ENCODE measurements at places on chromosomes 6 and 20.

- DNase-seq, result no peak
Measured at GRCh38 chr6:35044761-35045421, 96.2 kb downstream of the TCP11 start.

DNA sequence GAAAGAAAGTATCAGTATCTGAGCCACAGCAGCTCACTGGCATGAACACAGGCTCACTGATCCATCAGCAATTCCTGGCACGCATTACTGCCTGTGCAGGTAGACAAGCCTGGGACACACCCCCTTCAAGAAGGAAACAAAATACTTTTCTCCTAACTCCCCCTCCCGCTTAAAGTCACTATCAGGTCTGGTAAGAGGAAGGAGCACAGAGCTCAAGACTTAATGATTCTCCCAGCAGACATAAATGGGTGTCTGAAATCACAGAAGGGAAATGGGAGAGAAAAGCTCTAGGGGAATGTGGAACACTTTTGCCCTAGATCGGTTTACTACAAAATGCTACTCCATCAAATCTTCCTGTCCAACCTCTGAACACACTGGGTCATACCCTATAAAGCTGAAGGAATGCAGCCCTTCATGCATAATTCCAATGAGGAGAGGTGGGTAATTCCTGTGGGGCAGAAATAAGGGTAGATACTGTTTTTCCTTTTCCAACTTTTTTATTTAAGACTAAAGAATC lies at the start of gene ADGRF1:
Gene ADGRF1, minus strand, starts transcription at position 58 of the 517 bp plus-strand sequence. CDS start 13,271 bp downstream, outside the sequence.
- DNase-seq, result no peak

DNA sequence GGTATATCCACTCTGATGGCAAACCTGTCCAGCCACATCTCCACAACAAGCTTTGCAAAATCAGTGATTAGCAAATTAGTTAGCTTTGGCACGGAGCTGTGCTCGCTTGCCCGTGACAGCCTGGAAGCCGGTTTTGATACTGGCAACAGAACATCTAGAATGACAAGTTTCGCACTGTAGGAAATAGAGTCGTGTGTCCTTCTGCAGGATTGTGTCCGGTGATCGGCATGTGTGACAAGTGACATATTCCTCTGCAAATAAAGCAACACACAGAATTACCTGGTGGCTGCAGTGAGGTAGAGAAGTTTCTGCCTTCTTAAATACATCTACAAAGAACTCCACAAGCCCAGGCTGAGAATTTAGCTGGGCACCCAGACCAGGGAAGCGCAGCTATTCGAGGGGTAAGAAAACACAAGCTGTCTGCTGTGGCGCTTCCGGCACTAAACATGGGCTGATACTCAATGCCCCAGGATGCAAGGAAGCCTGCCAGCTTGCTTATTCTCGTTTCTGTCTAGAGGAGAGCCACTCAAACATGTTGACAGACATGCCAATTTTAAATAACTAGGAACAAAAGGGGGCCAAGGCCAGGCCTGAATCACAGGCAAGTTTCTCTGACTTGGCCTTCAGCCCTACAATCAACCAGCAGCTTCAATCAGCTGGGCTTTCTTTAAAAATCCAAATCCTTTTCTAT lies 22.2 kb downstream of the EIF2S2 start:
- no peak for DNase-seq

- DNase-seq, result no peak
Measured at GRCh38 chr20:59864726-59865125, 68.7 kb downstream of the SYCP2 start.

- no peak for DNase-seq
Measured at GRCh38 chr20:36779656-36780025, 6.1 kb upstream of the DSN1 start.

DNA sequence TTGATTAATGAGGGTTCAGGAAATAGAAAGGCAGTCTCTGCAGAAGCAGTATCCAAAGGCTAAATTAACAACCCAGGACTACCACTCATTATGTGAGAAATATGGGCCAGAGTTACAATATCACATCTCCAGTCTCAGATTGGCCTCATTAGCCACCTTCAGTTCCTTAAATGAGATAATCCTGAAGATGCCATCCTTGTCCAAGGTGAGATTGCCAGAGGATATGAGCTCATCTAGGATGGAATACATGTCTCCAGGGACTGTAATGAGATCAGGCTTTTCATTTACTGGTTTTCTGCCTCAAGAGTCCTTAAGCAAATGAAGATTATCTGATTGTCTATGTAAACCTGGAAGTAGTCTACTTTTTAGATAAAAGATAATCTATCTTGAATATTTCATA lies 196.3 kb downstream of the FUT9 start:
- no peak for DNase-seq

DNA sequence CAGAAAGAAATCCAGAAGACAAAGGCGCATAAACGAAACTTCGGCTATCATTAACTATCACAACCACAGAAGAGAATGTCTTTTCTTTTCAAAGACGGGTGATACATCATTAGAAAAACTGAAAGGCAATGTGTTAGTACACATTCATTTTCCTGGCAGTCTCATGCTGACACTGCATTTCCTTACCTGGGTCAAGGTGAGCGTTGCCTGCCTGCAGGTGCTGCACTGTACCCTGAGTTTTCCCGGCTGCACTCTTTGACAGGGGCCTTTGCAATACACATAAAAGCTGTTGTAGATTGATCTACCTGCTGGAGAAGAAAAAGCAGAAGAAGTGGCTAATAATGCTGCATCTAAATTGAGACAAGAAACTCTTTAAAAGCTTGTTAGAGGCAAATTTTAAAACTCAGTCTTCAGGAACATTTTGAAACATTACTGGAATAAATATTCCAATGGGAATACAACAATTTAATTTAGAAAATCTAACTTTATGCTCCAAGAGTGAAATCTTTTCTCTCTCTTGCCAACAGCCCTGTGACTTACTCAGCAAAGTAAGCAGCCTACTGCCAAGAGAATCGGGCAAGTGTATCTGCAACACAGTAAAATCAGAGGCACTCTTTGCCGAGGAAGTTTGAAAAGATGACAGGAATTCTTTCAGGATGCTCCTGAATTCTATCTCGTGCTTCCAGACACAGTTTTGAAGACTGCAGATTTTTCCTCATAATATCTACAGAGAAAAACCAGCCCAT lies 526.4 kb downstream of the PRKN start:
- DNase-seq, result no peak

- DNase-seq, result no peak
Measured at GRCh38 chr20:14879020-14879697, 541.7 kb upstream of the FLRT3 start.
